Smooth muscle cell of the brain vasculature (primary cell): ENCODE measurements at places on chromosomes 5 and 9.

GRCh38 chr9:125431741-125432271, 170.2 kb downstream of the GAPVD1 start:
- no peak for DNase-seq

GRCh38 chr5:110925398-110925797, 146.1 kb upstream of the TSLP start:
- no peak for DNase-seq

DNA sequence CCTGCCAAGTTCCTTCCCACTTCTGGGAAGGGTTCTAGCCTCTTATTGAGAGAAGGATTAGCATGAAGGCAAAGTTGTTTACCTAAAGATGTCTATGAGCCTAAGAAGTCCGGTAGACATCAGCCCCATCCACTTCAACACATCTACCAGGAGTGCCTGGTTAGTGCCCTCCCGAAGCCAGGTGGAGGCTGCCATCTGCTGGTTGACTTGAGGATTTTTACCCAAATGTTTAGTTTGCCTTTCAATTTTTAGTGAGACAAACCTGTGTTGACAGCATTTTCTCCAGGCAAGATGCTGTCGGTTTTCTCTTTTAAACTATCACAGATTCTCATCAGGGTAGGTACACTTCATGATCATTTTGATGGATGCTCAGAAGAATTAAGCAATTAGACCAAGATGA, 83.6 kb upstream of the TNFSF8 start:
- DNase-seq = peak; percentile 52

GRCh38 chr5:68707575-68707974, 386.2 kb upstream of the SLC30A5 start:
- DNase-seq = no peak

DNA sequence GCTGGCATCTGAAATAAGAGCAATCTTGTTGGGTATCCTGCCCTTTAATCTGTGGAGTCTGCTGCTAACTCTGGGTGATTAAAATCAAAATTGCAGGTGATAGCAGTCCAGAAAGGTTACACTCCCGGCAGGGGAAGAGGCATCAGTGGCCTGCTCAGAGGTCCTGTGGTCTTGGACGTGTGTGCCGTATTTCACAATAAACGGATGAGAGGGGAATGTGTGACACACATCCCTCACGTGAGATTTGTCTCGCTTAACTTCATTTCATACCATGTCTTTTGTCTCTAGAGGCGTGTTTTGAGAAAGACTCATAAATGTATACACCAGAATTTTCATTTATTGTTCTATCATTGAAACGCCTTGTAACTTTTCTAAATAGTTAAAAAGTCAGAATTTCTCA, 36.6 kb downstream of the FAM240B start:
- no peak for DNase-seq

DNA sequence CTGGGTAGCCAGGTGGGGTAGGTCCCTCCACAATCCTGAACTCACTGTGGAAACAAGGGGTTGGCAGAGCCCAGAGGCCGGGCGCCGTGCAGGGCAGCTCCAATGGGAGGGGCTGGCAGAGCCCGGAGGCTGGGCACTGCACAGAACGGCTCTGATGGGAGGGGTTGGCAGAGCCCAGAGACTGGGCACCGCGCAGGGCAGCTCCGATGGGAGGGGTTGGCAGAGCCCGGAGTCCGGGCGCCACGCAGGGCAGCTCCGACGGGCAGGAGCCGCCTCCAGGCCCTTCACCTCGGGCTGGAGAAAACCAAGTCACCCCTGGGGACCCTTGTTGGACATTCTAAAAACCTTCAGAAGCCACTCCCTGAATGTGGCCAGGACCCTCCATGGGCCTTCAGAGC, 9.3 kb downstream of the NACC2 start:
- no peak for DNase-seq

DNA sequence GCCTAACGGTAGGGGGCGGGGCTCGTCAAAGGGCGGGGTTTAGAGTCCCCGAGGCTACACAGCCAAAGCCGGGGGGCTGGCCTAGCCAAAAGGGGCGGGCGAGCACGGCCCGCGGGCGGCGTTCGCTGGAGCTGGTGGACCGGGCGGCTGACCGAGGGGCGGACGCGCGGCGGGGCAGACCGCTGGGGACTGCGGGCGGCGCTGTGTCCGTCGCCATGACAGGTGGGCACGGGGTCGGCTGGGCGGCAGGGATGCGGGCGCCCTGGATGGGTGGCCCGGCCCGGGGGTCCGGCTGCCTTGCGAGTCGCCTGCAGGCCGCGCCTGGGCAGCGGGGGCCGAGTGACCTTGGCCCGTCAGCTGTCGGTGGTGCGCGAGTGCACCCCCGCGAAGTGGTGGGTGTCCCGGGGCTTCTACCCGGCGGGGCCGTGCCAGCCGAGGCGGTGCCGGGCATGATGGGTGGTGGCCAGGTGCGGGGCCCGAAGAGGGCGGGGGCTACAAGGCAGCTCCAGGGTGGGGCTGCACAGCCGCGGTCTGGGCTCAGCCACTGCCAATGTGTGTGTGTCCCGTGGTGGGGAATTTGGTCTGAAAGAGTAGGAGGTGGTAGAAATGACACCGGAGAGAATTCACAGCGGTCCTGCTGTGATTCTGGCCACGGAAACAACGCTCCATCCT, at the start of gene CARD19:
Gene CARD19 (plus strand): TSS at position 87 of the 672 bp plus-strand sequence. CDS start 129 bp downstream, at position 216.
- no peak for DNase-seq

GRCh38 chr9:113274474-113275156, 757 bp downstream of the CDC26 start:
- no peak for DNase-seq

- no peak for DNase-seq
These were observed 104.8 kb upstream of the CLINT1 start for GRCh38 chr5:157963761-157964160.

DNA sequence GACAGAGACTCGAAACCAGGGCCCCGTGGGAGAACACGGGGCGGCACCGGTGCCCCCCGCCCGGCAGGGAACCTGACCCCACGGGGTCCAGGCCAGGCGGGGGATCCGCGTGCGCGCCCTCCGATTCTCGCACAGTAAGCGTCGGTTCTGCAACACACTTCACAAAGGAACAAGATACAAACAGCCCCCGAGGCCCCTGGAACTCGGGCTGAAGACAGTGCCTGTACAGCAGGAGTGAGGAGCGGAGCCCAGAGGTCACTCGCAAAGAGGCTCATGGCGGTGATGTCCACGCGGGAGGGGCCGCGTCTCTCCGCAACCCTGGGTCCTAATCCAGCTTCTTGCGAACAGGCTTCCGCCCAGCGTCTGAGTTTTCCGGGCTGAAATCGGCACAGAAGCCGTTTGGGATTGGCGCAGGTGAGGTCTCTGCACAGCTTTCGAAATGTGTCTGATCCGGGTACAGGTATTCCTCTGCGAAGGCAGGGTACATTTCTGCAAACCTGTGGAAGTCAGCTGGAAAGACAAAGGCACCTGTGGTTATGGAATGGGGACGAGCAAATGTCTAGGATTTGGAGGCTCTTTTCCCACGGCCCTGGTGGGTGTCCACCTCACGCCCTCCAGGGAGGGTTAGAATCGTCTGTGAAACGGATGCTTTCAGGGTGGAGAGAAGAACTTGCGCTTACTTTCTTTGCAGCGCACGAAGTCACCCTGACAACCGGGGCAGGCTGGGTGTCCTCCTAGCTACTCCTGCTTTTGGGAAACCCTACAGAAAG, 18.3 kb upstream of the SLC6A3 start:
- DNase-seq = no peak

- DNase-seq = no peak
These were observed 67.3 kb upstream of the RXRA start for GRCh38 chr9:134258828-134259546.

- no peak for DNase-seq
These were observed 45.3 kb downstream of the FBXW11 start for GRCh38 chr5:171961117-171961516.

DNA sequence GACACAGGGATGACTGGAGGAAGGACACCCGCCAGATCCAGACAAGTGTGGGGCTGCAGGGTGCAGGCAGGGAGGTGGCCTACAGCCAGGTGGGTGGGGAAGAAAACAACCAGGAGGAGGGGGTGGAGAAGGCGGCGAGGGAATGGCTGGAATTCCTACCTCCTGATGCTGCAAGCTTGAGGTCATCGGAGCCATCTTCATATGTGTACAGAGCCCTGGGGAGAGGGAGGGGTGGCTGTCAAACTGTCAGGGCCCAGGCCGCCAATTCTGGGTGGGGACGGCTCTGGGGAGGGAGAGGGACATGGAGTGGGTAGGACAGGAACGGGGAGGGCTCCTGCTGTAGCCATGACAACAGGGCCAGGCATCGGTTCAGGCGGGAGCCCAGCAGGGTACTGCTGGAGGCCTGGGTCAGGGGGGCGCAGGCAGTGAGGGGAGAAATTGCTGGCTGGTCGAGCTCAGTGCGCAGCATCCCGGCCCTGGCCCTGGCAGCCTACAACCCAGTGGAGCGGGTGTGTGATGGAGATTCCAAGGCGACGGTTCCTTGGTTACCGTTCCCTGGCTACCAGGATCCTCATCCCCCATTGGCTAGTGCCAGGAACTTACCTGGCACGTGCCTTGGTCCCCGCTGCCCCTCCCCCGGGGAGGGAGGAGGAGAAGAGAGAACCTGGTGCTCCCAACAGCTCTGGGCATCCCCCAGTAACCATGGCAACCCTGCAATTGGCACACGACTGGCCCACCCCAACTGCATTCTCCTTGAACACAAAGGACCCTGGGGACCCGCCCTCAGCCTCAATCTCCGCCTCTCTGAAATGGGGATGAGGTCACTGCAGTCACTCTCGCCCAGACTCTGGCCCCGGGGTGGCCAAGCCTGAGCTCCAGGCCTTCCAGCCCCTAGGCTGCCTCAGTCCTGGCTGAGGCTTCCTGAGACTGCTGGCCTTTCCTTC, 4.5 kb downstream of the DBN1 start:
- no peak for DNase-seq

GRCh38 chr5:6448622-6449464, at the start of gene UBE2QL1:
Gene UBE2QL1 (plus strand): TSS chr5:6448859. CDS start chr5:6448894, 35 bp downstream.
- no peak for DNase-seq

GRCh38 chr5:168348084-168348414, 56.6 kb downstream of the WWC1 start:
- no peak for DNase-seq

DNA sequence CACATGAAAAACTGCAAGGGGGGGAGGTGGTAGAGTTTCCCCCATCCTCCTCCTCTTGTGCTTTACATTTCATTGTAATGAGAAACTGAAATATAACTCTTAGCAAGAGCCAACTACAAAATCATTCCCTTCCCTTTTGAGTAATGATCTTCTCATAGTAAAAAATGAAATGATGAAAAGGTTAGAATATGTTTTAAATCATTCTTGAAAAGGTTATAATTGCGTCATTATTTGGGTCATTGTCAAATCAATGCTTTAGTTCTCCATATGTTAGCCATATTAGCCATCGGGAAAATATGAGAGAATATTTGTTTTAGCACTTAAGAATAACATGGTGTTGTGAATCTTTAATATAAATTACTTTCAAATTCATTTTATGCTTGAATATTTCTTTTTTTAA, 1185.0 kb upstream of the CDH18 start:
- no peak for DNase-seq

DNA sequence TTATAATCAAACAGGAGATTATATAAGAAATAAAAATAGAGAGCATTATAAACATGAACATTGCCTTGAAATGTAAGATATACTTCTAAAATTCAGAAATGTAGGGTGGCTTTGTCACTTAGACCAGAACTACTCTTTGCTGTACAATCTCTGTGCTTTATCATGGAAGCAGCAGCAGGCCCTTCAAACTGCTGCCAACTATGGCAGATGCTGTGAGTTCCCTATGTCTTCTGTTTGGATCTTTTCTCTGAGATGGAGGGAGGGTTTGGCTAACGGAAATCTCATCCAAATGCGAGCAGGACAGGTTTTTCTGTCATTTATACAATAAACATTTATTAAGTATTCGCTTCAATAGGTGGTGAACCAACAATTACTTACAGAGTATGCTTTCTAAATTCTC, 34.8 kb upstream of the RICTOR start:
- no peak for DNase-seq

GRCh38 chr5:111755942-111756381, 1.0 kb downstream of the NREP start:
- no peak for DNase-seq

DNA sequence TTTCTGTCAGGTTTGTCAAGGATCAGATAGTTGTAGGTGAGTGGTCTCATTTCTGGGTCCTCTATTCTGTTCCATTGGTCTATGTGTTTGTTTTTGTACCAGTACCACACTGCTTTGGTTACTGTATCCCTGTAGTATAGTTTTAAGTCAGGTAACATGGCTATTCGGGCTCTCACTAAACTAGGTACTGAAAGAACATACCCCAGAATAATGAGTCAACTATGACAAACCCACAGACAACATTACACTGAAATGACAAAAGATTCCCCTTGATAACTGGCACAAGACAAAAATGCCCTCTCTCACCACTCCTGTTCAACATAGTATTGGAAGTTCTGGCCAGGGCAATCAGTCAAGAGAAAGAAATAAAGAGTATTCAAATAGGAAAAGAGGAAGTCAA, 535.3 kb upstream of the CYLC2 start:
- no peak for DNase-seq

- no peak for DNase-seq
These were observed 125.3 kb upstream of the RASEF start for GRCh38 chr9:83188277-83188676.

DNA sequence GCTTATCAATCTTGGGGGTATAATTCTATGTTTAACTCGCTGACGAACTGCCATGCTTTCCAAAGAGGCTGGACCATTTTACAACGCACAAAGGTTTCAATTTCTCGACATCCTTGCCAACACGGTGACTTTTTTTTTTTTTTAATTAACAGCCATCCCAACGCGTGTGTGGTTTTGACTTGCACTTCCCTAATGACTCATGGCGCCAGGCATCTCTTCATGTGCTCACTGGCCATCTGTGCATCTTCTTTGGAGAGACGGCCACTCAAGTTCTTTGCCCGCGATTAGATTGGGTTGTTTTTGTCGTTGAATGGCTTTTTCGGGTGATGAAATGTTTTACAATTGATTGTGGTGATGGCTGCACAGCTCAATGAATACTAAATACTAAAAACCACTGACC, 12.5 kb upstream of the CARD9 start:
- no peak for DNase-seq

DNA sequence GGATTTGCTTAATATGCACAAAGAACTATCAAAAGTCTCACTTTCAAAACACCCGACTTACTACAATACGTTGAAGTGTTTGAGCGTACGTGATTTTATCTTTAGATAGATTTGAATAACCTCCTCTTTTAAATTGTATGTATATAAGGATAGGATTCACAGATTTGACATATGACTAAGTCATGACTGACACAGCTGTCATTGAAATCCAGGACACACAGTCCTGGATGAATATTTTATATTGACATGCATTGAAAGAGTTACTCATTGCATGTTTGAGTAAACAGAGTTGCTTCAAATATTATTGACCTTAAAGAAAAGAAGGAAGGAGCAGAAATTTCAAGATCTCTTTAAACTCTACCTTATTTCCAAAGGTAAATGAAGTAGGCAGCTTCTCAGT, 3.3 kb downstream of the MUSK start:
- no peak for DNase-seq

DNA sequence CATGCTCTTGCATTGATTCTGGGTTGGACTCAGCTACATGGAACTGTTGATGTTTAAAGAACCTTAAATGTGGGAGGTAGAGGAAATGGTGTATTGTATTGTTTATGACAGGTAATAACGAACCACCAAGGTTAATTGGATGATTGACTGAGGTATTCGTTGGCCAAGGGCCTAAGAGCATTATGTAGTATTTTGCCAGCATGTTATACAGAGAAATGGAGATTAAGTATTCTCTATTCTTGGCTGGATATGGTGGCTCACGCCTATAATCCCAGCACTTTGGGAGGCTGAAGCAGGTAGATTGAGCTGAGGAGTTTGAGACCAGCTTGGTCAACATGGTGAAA, 59.0 kb upstream of the CDK20 start:
- DNase-seq = no peak
